ENCODE measurements at places on chromosomes 7 and 10. TPM values are rescaled to one million over a fixed set of nuclear protein-coding genes. Genes with fewer than 3 reads are reported as not detected.

Gene GPR15LG
- total RNA-seq: 0.92 TPM

Gene PRKCQ
- 25.8 TPM for total RNA-seq

Gene TRPV5
- total RNA-seq: not detected

Gene PNLIPRP2
- not detected for total RNA-seq

Gene SPAM1
- not detected for total RNA-seq

Gene CALCR
- 0.78 TPM for total RNA-seq

Gene POU6F2
- not detected for total RNA-seq

Gene FERD3L
- total RNA-seq: not detected

Gene FRAT1
- total RNA-seq: 2.9 TPM

Gene EPO
- not detected for total RNA-seq

Gene TRIL
- 0.85 TPM for total RNA-seq

DNA sequence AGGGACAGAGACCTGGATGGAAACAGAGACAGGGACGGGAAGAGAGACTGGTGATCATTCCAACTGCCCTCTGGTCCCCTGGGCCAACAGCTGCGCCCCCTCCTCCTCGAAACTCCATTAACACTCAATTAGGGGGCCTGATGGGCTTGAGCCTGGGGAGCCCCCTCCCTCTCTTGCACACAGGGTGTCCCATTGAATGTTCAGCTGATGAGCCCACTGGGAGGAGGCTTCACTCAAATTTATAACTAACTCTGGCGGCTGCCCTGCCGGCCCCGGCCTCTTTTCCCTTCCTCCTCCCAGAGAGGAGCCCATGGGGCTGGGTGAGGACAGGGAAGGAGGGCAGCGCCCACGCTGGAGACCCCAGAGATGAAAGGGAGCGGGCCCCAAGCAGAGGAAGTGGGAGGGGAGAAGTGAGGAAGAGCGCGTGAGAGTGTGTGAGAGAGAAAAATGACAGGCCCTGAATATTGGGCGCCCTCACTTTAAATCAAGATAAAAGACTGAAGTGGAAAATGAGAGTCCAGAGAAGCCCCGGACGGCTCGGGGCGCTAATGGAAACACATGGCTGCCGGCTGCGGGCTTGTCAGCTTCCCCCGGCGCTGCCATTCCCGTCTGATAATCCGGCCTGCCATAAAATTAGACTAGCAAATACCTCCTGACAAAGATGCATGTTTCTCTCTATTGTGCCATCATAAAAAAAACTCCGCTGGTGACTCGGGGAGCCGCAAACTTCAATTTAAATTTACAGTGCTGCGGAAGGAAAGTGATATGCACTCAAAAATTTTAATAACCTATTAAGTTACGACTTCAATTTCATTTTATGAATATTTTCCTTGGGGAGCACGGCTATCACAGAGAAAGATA lies 58.0 kb upstream of the PAX2 start:
- DNase-seq: no peak

- no peak for DNase-seq
Observed at GRCh38 chr7:102132209-102132752, 154.4 kb upstream of the SH2B2 start.

- no peak for DNase-seq
Observed at GRCh38 chr7:150361402-150361801, 7.2 kb upstream of the REPIN1 start.

DNA sequence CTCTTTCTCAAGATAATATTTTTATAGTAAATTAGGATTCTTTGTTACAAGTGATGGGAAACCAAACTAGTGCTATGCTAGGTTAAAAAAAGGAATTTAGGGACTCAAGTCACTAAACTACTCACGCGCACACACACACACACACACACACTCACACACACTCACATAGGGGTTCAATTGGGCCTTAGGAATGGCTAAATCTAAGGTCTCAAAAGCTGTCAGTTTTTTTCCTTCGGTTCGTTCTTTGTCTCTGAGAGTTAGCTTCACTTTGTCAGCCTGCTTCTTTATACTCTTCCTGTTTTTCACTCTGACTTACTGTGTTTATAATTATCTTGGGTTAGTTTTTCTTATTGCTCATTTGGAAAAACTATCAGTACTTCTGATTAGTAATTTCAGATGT lies 138.9 kb downstream of the ADK start:
- DNase-seq: no peak

DNA sequence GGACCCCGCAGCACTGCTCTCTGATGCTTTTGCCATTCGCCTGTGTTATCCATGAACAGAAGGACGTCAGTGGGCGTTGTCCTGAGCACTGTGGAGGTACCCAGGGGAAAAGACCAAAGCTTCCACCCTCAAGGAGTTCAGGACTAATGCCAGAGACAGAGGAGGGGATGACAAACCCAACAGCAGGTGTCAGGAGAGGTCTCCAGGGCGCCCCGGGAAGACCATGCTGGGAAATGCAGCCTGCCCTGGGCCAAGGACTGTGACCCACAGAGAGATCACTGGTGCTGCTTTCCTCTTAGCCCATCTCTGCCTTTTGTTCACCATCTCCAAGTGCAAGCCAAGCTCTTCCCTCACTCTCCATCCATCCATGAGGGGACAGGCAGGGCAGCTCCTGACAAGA lies 166.8 kb upstream of the PFKP start:
- DNase-seq: no peak

DNA sequence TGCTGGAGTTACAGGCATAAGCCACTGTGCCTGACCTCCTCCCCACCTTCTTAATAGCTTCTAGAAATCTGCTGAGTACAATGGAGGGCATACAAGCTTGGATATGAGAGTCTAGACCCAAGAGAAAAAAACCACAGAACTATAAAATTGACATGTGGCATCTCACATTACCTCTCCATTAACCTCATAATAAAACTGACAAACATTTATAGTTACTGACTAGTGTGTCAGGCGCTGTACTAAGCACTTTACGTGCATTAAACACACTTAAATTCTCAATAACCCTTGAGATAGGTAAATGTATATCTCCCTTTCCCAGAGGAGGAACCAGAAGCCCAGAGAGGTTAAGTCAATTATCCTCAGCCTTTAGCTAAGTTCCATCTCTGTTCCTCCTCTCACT lies 300.5 kb upstream of the MYO3A start:
- no peak for DNase-seq

DNA sequence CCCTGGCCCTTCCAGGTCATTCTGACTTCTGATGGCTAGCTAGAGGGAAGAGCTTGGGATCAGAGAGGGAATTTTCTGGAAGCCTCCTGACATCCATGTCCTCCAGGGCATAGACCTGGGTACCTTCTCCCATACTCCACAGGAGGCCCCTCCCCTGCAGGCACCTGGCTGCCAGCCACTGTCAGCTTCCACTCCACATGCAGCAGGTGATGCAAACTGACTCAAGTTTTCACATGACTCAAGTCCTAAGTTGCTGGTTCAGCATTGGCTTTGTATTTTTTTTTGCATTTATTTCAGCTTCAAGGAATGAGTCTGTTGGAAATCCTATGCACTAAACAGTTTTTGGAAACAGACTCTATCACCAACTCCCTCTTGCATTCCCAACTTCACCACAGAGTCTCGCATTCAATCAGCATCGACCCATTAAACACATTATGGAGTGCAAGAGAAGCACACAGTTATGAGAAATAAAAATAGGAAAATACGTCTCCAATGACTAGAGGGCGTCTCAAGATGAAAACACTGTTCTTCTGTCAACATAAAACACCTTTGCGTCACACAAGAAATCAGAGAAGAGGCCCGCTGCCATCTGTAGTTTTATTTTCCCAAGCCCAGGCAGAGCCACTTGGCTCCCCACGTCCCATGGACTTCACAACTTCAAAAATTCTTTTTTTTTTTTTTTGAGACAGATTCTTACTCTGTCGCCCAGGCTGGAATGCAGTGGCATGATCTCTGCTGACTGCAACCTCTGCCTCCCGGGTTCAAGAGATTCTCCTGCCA lies 362.6 kb upstream of the MGMT start:
- DNase-seq: no peak

- DNase-seq: peak; percentile 92
Observed at GRCh38 chr10:79424221-79425073, 21.0 kb downstream of the ZCCHC24 start.

GRCh38 chr10:78461333-78461732 lies 427.7 kb downstream of the RPS24 start:
- no peak for DNase-seq

GRCh38 chr7:100583132-100584053 lies 2.5 kb downstream of the LRCH4 start:
- DNase-seq: peak; percentile 48

DNA sequence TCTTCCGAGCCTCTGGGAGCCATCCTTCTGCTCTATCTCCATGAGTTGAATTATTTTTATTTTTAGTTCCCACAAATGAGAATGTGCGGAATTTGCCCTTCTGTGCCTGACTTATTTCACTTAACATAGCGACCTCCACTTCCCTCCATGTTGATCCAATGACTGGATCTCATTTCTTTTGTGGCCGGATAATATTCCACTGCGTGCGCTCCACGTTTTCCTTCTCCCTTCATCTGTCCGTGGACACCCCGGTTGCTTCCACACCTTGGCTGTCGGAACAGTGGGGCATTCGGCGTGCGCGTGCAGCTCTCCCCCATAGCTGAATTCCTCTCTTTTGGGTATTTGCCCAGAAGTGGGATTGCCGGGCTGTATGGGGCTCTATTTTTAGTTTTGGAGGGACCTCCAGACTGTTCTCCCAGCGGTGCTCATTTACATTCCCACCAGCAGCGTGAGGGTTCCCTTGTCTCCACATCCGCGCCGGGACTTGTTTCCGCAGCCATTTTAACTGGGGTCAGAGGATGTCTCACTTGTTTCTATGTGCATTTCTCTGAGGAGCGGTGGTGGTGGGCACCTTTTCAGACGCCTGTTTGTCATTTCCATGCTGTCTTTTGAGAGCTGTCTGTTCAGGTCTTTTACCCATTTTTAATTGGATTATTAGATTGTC lies 51.0 kb upstream of the SUN1 start:
- no peak for DNase-seq

DNA sequence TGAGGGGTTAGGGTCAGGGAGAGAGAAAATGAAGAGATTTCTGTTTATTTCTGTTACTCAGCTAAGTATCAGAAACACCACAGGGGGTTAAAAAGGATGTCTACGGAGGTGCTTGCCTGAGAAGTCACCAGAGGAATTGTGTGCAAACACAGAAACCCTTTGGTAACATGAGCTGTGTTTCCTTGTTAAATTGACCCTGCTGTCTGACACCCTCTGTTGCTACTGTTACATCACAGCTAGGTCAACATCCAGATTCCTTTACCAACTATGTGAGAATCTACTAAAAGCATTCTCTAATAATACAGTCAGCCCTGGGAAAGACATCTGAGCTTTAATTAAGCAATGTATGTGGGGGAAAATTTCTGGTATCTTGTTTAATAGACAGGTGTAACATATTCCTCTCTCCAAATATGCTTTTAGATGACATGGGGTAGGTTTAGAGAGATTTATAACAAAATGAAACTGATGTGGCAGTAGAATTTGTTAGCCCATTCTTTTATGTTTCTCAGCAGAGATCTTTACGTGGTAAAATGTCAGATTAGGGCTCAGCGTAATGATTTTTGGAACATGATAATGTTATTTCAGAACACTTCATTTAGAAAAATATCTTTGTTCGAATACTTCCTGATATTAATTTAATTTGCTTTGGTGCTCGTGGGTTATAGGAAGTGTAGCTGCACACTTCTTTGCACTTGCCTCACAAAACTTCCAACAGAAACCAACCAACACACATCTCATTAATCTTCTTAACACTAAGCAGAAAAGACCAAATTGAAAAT lies 168.0 kb upstream of the AHR start:
- no peak for DNase-seq

- DNase-seq: no peak
Observed at GRCh38 chr10:97895915-97896314, 46.3 kb downstream of the GOLGA7B start.

GRCh38 chr10:11019724-11020547 lies 2.3 kb downstream of the CELF2 start:
- DNase-seq: no peak

- no peak for DNase-seq
Observed at GRCh38 chr10:124283949-124284250, 134.8 kb downstream of the OAT start.

DNA sequence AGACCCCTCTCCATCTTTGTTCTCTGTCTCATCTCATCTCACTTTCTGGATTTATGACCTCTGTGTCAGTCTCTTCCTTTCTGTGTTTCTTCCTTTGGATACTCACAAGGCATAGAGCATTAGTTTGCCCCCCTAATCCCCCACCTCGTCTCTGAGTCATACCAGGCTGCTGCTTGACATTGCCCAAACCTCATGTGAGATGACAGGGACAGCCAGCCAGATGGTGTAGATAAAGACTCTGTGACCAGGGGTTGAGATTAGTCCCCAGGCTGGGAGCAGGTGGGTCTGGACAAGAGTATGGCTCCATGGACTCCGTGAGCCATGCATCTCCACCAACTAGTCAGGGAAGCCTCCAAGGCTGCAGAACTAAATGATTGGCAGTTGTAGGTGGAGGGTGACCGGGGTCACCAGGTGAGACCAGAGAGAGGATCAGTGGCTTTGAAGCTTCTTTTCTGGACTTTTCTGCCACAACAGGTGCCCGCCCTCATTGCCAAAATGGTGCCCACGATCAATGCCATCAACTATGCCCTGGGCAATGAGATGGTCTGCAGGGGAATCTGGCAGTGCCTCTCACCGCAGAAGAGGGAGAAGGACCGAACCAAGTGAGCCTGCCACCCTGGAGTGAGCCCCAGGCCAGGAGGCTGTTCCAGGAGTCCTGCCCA lies 13.3 kb downstream of the RGR start:
- DNase-seq: no peak

DNA sequence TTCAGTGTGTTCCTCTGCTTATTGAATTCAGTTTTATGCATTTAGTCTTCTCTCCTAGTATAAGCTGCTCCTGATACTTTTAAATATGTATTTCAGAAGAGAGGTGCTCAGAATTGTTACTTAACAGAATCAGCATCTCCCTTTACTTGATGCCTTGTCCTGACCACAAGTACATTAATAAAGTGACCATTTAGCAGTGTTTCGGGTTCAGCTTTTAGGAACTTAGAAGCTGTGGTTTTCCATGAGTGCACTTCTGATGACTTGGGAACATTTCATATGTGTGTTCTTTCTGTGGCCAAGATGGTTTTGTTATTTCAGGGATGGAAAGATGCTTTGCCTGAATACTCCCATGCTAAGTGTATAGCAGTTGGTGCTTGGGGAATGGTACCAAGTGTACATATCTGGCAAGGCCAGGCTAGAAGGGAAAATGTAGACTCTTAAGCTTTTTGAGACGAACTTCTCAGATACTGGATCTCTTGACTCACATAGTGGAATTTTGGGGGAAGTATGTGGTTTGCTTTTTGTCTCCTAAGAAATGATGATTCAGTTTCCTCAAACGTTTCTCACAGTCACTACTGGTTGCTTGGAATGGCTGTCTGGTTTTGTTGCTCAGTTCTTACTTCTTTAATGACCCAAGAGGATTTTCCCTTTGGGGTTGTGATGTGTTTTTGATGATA lies 17.2 kb downstream of the SGPL1 start:
- DNase-seq: no peak

Measured in gastrocnemius medialis (tissue), 4 donors.